Smooth muscle cell of trachea (primary cell): ENCODE measurements at places on chromosomes 3 and 15. TPM values are rescaled to one million over a fixed set of nuclear protein-coding genes. Genes with fewer than 3 reads are reported as not detected.

WNT5A gene
- 3.6 and 5.3 TPM in 2 replicates for total RNA-seq

CLDN1 gene
- total RNA-seq: 0.15 and 0.50 TPM in 2 replicates

ZNF80 gene
- not detected in 2 replicates for total RNA-seq

CFAP92 gene
- 0.17 TPM in 1 of 2 replicates, not detected in the other for total RNA-seq

VPS8 gene
- total RNA-seq: 74.3 and 76.7 TPM in 2 replicates

CHRNA5 gene
- 0.33 and 1.5 TPM in 2 replicates for total RNA-seq
